Upper lobe of left lung (tissue), 6 donors: ENCODE measurements at places on chromosomes 4 and X. TPM values are rescaled to one million over a fixed set of nuclear protein-coding genes. Genes with fewer than 3 reads are reported as not detected.

NHSL2 gene
- 18.3 TPM for total RNA-seq

FAM156B gene
- total RNA-seq = 16.0 TPM

FAT4 gene
- 15.5 TPM for total RNA-seq

OTUD6A gene
- not detected for total RNA-seq

TLL1 gene
- total RNA-seq = 8.4 TPM

CEP135 gene
- total RNA-seq = 14.1 TPM

NR3C2 gene
- 24.7 TPM for total RNA-seq

DNA sequence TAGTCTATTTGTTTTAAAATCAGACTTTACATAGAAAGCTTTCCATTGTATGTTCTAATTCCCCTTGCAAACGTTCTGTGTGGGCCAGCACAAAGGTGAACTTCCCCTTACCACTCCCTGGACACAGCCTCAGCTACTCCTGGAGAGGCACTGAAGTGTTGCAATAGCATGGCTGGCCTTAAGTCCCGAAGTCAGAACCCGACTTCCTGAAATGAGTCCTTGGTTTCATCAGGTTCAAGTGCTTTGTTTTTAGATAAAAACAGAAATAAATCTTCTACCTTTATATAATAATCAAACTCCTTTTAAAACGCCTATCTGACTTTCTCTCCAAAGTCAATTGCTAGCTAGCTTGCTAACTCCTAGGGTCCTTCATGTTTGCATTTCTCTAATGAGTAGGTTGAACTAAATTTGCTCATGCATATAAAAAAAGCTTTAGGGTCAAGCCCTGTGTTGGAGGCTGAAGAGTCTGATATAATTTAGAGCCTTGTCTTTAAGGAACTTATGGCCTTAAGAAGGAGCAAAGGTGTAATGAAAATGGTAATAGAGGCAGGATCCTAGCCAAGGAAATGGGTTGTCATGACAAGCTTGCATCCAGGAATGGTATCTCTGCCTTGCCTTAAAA is 9.0 kb downstream of the BMP3 start:
- DNase-seq = no peak

DNA sequence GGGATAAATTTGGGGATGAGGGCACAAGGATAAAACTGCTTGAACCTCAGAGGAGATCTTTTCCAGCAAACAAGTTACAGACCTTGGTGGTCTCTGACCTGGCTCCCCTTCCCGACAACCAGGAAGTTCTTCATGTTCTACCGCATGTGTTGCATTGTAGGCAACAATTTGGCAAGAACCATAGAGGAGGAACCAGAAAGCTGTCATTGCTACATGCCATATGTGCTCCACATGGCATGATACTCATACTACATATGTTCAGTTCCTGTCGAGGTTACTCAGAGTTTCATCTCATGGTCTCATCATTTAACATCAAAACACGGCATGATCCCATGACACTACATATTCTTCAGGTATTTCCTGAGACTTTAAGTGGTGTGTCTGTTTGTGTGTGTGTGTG is 235.9 kb downstream of the OR13H1 start:
- no peak for DNase-seq

DNA sequence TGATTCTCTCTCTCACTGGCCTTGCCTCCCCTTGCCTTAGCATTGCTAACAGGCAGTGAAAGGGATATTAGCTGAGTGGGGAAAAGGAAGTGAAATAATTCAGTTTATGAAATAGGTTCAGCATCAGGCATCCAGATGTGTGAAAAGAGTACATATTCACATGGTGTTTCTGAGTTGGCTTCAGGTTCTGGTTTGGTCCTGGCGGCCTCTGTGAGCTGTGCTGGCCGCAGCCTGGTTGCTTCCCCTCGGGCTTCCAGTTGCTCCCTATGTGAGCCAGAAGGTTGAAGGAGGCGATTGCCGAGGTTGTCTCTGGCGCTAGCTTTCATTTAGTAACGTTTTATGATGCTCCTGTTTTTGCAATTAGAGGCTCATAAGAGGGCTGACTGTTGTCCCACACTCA is 99.1 kb upstream of the TLR2 start:
- peak; percentile 16 for DNase-seq

- DNase-seq = no peak
Measured at GRCh38 chr4:77052352-77052751, 23.4 kb downstream of the CCNI start.

GRCh38 chrX:12447448-12448064 is 309.3 kb downstream of the FRMPD4 start:
- DNase-seq = no peak

DNA sequence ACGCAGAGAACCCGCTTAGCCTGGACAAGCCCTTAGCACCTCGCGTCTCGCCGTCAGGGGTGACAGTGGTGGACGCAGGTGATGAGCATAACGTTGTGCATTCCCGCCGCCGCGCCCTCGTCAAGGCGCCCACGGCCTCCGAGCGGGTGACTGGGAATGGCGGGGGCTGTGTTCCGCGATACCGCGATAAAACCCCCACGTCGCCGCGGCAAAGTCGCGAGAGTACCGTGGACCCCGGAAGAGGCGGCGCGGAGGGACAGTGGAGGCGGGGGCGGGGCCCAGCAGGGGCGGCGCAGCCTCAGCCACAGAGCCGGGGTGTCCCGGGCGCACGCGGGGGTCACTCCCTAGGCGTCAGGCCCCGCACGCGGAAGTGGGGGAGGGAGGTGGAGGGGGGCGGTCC is 53.8 kb downstream of the ZFYVE28 start:
- DNase-seq = no peak

DNA sequence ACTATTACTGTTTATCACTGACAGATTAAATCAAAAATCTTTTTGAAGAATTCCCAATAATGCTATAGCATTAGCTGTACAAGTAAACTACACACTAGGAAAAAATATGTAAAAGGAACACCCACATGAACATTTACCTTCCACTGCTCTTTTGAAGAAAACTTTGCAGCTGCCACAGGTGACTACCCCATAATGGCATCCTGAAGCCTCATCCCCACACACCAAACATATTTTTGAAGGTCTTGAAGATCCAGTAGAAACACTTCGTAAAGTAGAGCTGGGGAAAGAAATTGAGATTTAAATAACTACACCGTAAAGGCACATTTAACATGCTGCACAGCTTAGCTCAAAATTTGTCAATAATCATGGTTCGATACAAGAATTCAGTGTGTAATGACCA is 182.4 kb downstream of the NR3C2 start:
- no peak for DNase-seq

DNA sequence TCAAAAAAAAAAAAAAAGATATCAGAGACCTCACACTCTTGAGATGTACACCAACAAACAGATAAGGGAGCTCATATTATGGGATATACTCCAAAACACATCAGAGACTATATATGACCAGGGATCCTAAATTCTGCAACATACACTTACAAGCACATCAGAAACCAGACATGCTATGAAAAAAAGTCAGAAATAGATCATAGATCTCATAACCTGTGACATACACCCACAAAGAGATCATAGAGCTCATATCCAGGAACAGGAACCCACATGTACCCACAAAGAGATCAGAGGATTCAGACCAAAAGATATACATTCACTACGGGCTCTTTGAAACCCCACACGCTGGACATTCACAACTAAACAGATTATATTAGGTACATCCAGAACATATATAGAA is 30.1 kb downstream of the SUV39H1 start:
- DNase-seq = no peak

DNA sequence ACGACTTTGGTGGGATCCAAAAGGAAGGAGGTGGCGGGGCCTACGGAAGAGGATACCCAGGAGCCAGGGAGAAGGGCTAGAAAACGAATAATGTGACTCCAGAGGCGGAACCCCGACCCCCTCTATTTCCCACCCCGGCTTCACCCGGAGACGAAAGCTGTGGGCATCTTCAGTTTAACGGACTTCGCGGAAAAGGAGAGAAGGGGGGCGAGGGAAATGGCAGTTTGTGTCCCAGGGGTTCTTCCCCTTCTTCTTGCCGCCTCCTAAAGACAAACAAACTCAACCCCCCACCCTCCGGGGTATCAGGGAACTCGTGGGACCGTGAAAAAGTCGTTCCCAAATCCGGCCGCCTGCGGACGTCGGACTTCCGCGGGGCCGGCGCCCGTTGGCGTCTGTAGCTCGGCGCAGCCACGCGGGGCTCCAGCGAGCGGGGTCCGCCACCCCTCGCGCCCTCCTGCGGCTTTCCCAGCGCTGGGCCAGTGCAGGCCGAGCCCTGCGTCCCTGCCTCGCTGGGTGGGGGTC is 3.6 kb upstream of the LEF1 start:
- DNase-seq = no peak

DNA sequence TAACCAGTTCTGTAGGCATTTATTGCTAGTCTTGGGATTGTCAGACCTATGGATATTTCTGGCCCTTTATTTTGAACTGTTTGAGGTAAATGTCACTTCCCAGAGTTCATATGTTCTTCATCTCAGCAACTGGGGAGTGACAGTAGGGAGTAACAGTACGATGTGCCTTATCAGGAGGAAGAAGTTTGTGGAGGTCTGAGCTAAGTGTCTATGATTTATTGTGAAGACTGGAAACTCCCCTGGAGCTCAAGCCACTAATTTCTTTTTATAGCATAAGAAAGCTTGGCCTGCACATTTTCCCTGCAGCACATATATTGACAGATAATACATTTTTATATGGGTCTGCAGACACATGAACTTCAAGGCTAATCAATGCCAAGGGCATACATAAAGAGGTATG is 383.8 kb downstream of the GRXCR1 start:
- no peak for DNase-seq

DNA sequence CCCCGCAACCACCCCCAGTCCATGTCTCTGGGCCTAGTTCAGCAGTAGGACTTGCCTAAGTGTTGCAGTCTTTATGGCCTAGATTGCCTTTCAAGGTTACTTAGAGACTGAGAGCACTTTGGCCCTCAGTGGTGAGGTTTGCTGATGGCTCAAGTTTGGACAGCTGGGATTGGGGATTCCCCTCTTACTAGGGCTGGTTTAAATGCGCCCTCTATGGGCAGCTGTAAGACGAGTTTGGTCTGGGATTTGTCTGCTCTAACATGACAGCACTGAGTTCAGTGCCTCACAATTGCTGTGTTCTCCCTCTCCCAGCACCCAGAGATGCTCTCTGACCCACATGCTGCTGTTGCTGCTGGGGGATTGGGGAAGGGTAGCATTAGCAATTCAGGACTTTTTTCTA is 23.1 kb downstream of the DACH2 start:
- DNase-seq = no peak

GRCh38 chr4:154877110-154877760 is 96.2 kb downstream of the RBM46 start:
- DNase-seq = no peak
